ENCODE measurements at places on chromosomes 7 and 10.

DNA sequence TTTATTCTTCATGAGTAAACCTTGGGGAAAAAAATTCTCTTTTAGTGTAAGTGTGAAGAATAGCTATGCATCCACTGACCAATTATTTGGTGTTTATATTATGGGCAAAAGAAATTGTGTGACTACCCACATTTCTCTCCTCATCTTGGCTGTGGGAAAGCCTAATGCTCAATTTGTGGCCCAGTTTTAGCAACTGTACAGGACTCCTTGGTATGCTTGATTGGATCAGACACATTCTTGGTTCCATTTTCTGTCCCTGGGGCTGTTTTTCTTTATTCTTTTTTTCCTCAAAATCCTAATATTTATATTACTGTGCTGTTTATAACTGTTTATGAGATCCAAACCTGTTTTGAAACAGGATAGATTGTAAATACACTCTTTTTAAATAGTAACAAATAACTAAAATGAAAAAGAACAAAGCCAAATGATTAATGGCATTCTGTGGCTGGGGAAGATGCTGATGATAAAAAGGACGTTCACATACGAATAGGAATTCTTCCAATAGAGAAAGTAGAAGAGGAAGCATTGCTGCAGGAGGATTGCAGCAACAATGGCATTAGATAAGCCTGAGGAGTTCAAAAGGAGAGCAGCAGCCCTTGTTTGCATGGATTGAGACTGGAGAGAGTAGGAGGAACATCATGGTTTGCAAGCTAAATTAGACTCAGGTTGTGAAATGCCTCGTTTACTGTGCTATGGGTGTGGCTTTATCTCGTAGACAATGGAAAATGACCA, 580.5 kb downstream of the INHBA start:
- no peak for DNase-seq

DNA sequence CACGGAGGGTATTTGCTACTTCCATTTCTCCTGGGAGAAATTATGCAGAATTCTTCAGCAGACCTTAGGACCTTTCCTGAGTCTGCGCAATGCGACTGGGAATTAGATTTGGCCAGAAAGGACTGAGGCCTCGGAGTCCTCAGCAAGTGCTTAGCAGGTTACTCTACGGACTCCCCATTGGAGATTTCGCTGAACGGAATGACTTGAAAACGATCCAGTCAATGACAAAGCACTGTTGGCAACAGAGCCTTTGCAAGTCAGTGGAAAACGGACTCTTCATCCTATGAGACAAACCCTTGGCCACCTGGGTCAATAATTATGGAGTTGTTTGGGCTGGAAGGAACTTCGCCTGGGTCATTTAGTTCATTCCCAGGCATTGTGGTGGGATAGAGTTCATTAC, 107.4 kb downstream of the FAM204A start:
- DNase-seq: no peak

GRCh38 chr10:110212119-110213006, 5.0 kb downstream of the MXI1 start:
- no peak for DNase-seq

GRCh38 chr10:101373063-101373462, 19.1 kb downstream of the BTRC start:
- no peak for DNase-seq

DNA sequence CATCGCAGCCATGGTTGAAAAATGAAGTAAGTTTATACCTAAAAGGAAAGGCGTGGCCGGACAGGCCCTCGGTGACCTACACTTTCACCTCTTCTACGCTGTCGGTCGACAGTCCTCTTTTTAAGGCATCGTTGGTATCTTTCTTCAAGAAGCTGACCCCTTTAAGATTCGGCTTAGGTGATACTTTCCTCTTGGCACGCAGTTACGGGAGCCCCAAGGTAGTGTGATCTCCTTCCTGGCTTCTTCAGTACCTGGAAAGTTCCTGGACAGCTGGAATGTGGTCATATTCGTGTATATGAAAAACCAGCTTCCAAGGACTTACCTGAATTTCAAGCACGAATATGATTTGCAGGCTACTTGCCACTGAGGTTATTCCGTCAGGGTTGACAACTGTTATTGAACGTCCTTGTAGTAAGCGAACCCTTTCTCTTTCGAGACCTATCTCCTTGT, 885 bp upstream of the SYPL1 start:
- no peak for DNase-seq

DNA sequence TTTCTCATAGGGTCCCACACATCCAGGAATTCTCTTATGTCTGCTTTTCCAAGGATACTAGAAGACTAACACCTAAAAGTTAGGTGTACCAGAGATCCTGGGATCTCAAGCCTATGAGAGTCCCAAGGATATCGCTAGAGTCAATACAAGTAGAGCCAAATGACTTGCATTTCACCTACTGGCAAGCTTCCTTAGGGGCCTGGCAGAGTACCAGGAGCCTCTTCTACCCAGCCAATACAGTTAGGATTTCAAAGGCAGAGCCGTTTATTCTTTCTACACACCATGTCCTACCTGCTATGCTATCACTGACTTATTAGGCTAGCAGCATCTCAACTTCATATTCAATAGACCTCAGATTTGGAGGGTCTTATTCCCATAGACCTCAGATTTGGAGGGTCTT, 53.5 kb upstream of the UNC5B start:
- DNase-seq: no peak

- DNase-seq: no peak
Measured at GRCh38 chr10:127117125-127117524, 79.3 kb downstream of the INSYN2A start.

DNA sequence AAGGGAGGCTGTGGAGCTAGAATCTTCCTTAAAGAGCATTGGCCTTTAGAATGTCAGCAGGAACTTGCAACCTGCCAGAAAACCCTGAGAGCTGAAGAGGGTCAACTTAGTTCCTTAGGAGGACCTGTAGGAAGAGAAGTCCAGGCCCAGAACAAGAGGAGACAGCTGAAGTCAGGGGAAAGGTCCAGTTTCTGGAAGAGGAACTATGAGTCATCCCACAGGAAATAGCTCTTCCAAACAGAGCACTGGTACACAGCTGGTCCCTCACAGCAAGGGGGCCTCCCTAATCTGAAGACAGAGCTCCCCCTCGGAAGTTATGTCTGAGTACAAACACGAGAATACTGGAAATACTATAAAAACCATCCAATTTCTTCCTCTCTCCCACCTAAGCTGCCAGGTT, 98.9 kb downstream of the HERPUD2 start:
- no peak for DNase-seq

GRCh38 chr10:100655760-100656421, 89.5 kb upstream of the PAX2 start:
- DNase-seq: no peak

DNA sequence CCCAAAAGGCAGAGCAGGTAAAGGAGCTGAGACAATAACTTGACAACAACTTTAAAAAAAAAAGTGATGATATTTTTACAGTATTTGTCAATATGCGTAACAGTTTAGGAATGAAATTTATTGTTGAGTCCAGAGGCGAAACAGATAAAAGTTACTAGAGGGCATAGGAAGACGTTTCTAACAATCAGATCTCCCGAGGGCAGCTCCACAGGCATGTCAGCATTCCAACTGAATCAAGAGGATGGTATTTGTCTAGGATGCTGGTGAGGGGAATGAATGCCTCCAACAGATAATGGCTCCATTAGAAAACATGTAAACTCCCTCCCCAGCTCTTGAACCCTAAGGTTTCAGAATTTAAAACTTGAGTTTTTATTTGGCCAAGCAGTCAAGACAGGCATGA, 733.9 kb upstream of the SORCS1 start:
- DNase-seq: no peak

GRCh38 chr7:27750316-27750715, 10.4 kb downstream of the TAX1BP1 start:
- no peak for DNase-seq

GRCh38 chr7:41975849-41976248, 261.2 kb downstream of the GLI3 start:
- DNase-seq: no peak

- no peak for DNase-seq
Measured at GRCh38 chr7:66964411-66964810, 31.0 kb downstream of the SBDS start.

Data from GM12878 (cell line).